ENCODE measurements at places on chromosomes 6 and 20.

DNA sequence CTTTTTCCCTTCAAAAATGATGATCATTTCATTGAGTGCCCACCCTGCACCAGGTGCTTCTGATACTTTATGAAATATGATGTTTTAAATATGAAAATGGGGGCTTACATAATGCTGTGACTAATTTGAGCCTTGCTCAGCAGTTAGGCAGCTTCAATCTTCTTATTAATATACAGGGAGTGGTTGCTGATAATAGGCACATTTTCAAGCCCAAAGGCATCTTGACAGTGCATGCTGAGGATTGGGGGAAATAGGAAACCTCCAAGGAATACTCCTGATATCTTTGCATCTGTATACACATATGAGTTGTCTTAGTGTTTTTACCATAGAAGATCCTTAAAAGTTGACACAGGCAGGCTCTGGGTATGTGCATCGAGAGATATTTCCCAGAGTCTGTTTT, 262.3 kb upstream of the SASH1 start:
- DNase-seq: no peak

- no peak for DNase-seq
These were observed 65.3 kb downstream of the CTNNBL1 start for GRCh38 chr20:37759052-37759553.

DNA sequence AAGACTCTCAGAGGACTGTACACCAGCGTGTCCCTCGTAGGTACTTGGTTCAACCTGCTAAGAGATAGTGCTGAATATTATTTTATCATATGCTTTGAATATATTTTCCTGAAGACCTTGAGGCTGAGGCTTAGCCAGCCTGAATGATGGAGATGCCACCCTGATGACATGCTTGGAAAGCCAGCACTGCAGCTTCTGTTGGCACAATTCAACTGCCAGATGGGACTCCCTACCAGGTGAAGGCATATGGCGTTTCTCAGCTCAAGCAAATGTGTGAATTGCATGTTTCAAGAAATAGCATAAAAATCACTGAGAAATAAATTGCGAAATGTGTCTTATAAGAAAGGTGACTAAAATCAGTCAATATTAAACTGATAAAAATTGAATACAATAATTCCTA, 228.1 kb upstream of the CST7 start:
- no peak for DNase-seq

- no peak for DNase-seq
These were observed 45.7 kb upstream of the TXNDC5 start for GRCh38 chr6:7956257-7956656.

- no peak for DNase-seq
These were observed 210.7 kb downstream of the QKI start for GRCh38 chr6:163625265-163625664.

DNA sequence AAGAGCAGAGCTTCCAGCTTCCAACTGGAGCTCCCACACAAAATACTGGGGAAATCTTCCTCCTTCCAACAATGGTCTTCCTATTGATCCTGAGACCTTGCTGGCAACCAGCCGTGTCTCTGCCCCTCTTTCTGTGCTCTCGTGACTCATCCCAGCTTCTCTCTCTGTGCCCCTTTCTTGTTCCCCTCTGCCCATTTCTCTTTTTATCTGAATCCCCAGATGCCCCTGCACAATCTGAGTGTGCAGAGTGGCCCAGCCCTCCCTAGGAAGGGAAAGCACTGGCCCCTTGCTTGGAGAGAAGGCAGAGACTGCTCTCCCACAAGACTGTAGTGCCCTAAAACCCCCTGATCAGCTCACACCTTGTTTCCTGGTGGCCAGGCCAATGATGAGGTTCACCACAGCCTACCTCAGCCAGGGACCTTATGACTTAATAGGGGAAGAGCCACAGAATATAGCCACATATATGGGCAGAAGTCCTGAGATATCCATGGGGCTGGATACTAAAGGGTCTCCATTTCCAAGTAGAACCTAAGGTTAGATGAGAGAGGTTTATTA, 23.1 kb upstream of the MAS1L start:
- no peak for DNase-seq

DNA sequence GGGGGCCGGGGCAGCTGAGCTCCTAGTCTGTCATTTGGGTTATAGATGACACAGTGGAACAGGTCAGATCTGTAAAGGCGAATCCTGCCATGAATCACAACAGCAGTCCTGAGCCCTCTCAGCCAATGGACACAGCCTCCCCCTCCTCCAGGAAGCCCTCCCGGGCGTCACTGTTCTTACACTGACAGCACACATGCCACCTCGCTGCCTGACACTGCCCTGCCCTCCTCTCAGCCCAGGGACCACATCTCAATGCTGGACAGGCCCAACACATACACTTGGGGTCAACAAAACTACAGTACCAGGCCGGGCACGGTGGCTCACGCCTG, 26.8 kb downstream of the ZBTB46 start:
- no peak for DNase-seq

GRCh38 chr6:169277619-169278018, 24.0 kb upstream of the THBS2 start:
- DNase-seq: no peak

- peak; percentile 75 for DNase-seq
These were observed 189.1 kb downstream of the TBX18 start for GRCh38 chr6:84575264-84575663.

GRCh38 chr20:50572938-50573777, 63.0 kb downstream of the PTPN1 start:
- peak; percentile 58 for DNase-seq

GRCh38 chr6:141165002-141165665, 967.6 kb upstream of the GJE1 start:
- peak; percentile 61 for DNase-seq

GRCh38 chr6:36794713-36795065, 44.6 kb downstream of the CPNE5 start:
- DNase-seq: no peak

All from kidney tubule cell (primary cell).